ENCODE measurements at places on chromosomes 6 and 20. TPM values are rescaled to one million over a fixed set of nuclear protein-coding genes. Genes with fewer than 3 reads are reported as not detected.

The TMC2 gene
- not detected for total RNA-seq

The TGIF2 gene
- total RNA-seq: 5.9 TPM

The KIAA1755 gene
- total RNA-seq: 1.7 TPM

The MDC1 gene
- total RNA-seq: 14.3 TPM

The NFS1 gene
- total RNA-seq: 14.0 TPM

The CLVS2 gene
- total RNA-seq: not detected
